ENCODE measurements at places on chromosomes 16 and 17.

GRCh38 chr16:27330542-27330941 lies 16.8 kb downstream of the IL4R start:
- no peak for DNase-seq

DNA sequence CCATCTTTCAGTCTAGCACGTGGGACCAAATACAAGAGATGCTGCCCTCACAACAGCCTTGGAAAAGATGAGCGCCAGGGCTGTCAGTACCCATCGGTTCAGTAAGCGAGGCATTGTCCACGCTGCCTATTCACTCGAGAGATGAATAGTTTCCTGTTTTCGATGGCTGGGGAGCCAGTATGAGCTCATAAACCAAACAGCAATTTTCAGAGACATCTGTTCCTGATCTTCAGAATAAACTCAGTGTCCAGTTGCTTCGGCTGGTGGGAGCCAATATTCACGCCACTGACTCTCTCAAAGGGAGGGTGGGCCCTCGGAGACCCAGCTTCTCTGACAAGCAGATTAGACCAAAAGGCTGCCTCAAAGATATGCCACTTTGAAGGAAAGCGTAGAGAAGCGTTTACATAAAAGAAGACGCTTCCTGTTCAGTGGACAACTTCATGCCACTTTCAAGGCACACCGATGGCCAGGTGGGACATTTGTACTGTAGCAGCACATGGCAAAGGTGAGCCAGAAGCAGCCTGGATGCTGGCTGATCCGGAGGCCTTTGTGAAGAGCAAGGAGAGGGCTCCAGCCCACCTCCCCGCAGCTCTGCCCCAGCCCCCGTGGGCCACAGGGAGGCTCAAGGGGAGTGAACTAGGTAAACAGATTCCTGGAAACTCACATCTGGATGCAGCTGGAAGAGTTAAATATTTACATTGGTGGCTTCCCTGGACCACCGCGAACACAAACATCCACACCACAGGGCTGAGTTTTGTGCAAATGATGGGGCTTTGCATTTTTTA lies 6.0 kb downstream of the TIMM22 start:
- DNase-seq = no peak

DNA sequence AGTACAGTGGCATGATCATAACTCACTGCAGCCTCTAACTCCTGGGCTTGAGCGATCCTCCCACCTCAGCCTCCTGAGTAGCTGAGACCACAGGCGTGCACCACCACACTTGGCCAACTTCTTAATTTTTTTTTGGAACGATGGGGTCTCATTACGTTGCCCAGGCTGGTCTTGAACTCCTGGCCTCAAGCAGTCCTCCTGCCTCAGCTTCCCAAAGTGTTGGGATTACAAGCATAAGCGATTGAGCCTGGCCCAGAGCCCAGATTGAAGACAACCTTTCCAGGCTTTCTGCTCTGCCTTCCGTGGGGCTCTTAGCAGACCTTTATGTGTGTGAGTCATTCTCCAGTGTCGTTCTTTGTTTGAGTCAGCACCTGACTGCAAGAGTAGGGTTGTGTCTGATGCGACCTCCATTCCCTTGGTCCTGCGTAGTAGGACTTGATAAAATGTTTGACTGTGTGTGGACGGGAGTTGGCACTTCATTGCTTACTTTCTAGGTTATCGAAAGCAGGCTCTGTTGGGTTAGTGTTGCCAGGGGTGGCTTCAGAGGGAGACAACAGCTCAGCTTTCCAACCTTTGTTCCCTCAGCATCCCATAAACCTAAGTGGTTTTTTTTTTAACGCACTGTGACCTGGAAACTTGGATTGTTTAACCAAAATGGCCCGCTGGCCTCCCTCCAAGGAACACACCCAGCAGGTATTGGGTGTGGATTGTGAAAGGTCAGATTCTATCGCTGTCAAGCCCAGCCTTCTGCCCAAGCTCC lies 26.4 kb downstream of the EEF2K start:
- no peak for DNase-seq

DNA sequence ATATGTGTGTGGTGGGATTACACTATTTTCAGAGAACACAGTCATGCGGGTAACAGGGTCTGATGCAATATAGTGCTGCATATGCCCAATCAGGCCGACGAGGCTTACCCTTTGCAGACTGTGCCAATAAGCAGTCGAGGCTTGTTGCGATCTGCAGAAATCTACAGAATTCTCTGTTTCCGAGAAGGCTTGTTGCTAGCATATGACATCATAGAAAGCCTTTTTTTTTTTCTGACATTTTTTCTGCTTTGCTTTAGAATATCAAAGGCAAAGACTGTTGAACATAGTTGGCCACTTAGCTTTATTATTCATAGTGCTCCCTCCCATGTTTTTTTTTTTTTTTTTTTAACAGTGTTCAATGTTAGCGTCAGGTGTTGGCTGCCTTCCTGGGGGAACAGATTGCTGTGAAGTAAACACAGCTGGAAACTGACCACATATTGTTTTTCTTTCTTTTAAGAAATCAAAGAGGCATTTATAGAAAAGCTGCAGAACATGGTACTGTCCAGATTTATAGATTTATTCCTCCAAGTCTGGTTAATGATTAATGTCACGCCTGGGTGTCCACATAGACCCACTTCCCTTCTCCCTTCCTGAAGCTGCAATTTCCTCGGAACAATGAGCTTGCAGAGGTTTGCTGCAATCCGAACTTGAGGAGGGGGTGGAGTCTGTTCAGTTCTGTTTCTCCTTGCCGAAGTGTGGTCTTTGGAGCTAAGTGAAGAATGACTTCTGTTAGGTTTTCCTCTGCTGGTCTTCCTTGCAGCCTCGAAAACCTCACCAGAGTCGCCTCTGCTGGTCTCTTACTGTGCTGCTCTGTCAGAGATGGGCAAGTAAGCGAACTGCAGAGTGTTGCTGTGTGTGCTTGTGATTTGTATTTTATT lies 87.3 kb downstream of the MAP2K6 start:
- no peak for DNase-seq

DNA sequence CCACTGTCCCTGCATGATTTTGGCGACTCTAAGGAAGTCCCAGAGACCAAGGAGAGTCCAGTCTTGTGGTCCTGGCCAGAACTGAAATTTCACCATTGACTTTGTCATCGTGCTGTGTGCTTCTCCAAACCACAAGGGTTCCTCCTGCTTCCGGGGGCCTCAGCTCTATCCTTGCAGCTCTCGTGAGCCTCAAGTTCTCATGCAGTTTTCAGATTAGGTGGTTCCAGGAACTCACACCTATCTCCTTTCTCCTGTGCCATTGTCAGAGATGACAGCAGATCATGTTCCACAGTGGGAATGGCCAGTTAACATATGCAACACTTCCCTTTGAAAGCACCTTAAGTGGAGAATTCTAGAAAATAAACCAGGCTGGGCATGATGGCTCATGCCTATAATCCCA lies 97.9 kb upstream of the CRHR1 start:
- no peak for DNase-seq

DNA sequence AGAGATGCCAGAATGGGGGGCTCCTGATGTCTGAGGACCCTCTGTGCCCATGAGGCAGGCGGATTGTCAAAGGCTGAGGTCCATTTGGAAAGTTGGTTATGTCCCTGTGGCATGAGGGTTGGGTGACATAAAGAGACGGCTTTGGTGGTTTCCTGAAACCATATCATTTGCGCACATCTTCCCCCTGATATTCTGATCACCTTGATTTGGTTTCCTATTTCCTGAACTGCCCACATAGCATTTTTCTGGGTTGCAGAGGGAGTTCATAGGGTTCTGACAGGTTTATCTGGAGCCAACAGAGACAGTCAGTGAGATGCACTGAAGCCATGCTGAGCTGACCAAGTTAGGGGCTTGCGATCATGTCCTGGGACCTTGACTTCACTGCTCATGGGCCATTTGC lies 15.7 kb upstream of the RNF222 start:
- no peak for DNase-seq

- DNase-seq = no peak
Measured at GRCh38 chr16:47043200-47043599, 69.7 kb upstream of the DNAJA2 start.

GRCh38 chr17:62704381-62704971 lies 77.0 kb downstream of the MRC2 start:
- peak; percentile 19 for DNase-seq

- peak; percentile 24 for DNase-seq
Measured at GRCh38 chr16:53131363-53132071, 76.7 kb downstream of the CHD9 start.

- DNase-seq = peak; percentile 10
Measured at GRCh38 chr17:48952904-48953303, 8.3 kb upstream of the SNF8 start.

DNA sequence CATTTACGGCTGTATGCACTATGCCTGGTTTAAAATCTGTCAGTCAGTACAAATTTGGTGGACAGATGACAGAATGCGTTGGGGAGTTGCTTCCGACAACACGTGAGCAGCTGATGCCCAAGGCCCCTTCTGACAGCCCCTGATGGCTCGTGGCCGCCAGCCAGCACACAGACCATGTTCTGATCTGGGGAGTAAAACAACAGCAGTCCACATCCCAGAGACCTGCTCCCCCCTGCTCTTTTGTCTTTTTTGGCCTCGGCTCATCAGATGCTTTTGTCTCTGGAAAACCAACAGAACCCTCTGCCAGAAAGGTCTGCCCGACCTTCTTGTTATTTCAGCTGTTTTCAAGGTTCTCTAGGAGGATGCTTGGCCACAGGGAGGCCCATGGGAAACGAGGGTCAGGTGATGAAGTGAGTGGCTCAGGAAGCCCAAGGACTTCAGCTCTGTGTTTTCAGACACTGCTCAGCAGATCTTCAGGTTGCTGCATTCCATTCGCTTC lies 10.8 kb downstream of the ARSG start:
- no peak for DNase-seq

GRCh38 chr16:72061564-72061963 lies 1.5 kb upstream of the HPR start:
- DNase-seq = no peak

DNA sequence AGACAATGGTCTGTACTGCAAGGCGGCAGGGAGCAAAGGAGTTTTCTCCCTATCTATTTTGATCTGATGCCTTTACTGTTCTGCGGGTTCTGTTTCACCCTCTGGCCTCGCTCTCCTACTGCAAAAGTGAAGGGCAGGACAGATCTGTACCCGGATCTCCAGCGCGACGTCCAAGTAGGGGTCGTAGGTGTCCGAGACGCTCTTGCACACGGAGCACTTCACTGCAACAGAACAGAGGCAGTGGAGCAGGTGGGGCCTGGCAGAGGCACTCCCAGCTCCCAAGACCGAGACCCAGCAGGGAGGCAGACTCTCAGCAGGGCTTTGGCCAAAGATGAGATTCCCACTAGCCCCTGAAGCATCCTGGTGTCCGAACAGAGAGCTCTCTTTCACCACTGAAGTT lies 19.8 kb downstream of the USP36 start:
- no peak for DNase-seq

GRCh38 chr17:45428050-45428617 lies 4.5 kb downstream of the ARHGAP27 start:
- DNase-seq = peak; percentile 96

DNA sequence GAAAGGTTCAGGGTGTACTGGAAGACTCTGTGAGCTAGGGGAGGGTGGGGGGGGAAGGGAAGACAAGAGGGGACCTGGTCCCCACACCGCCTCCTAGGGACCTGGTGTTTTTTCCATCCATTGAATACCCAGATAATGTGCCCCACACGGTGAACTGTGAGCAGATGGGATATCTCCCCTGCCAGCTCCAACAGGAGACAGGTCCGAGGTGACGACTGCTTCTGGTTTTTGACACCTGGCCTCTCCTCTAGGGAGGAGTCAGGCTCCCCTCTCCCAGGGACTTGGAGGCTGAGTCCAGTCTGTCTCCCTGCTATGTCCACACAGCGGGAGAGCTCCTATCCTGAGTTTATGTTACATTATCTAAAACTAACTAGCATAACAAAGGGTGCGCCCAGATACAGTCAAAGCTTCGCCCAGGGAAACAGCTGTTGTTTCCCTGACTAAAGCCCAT lies 1.8 kb downstream of the MARVELD3 start:
- no peak for DNase-seq

DNA sequence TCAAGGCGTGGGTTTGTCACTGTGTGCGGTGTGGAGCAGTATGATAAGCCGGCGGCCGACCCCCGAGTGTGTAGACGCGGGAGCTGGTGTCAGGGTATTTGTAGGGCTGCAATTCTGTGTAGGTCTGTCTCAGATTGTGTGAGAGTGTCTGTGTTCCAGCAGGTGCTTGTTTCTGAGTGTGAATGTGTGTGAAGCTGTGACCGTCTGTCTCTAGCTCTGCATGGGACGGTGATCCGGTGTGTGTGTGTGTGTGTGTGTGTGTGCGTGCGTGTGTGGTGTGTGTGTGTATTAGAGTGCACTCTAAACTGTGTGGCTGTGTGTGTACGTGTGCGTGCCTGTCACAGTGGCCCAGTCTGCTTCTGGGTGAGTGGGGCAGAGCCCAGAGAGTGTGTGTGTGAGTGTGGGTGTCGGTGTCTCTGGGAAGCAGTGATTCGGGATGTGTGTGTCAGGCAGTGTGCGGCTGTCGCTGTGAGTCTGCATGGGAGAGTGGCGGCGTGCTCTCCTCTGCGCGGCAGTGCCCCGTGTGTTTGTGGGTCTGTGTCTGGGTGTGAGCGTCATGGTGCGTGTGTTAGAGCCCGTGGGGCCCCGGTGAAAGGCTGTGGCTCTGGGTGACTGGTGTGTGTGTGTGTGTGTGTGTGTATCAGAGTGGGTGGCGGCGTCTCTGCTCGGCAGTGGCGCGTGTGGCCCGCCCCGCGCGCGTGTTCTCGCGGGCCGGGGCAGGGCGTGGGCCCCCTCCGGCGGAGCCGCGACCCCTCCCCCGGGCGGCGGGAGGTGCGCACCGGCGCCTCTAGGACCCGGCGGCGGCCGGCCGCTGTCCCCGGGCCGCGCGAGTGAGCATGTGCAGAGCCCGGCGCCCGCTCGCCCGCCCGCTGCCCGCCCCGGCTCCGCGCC lies at the start of gene WSCD1:
WSCD1 (plus strand) TSS at position 841 of the 891 bp plus-strand sequence. CDS start 10,280 bp downstream, outside the sequence.
- DNase-seq = no peak

GRCh38 chr16:58411736-58412614 lies 19.7 kb downstream of the GINS3 start:
- DNase-seq = no peak

- no peak for DNase-seq
Measured at GRCh38 chr16:23858542-23858941, 22.8 kb downstream of the PRKCB start.

Measured in memory B cell (primary cell).